IMR-90 (cell line): ENCODE measurements at places on chromosomes 7 and 10. TPM values are rescaled to one million over a fixed set of nuclear protein-coding genes. Genes with fewer than 3 reads are reported as not detected.

Gene GIMAP1
- polyA plus RNA-seq, result not detected in 2 replicates

Gene PTPRZ1
- polyA plus RNA-seq, result not detected in 2 replicates

- DNase-seq, result peak; percentile 13
Measured at GRCh38 chr7:94511718-94512117, 2.1 kb downstream of the CASD1 start.

Gene CYP2E1
- polyA plus RNA-seq, result 1.1 and 1.7 TPM in 2 replicates

- DNase-seq, result no peak
Measured at GRCh38 chr10:124225467-124226270, 132.3 kb upstream of the CHST15 start.

DNA sequence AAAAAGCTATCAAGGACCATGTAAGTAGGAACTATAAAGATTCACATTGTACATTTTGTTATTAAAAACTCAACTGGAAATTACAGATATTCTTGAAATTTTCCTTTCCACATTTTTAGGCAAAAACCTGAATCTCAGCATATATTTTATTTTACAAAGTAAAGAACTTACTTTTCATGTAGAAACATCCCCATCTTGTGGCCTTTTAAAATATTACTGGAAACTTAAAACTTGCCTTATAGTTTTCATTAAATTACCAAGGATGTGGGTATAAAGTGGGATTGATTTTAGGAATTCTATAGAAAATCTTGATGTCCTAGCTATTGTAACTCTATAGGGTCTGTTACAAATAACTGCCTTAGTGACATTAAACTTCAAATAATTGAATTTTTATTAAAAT, 10.6 kb downstream of the DBF4 start:
- DNase-seq, result peak; percentile 56

Gene HOXA13
- polyA plus RNA-seq, result not detected in 2 replicates

GRCh38 chr10:6669269-6669859, 89.3 kb upstream of the PRKCQ start:
- peak; percentile 73 for DNase-seq

Gene SNCG
- 17.9 and 19.0 TPM in 2 replicates for polyA plus RNA-seq

DNA sequence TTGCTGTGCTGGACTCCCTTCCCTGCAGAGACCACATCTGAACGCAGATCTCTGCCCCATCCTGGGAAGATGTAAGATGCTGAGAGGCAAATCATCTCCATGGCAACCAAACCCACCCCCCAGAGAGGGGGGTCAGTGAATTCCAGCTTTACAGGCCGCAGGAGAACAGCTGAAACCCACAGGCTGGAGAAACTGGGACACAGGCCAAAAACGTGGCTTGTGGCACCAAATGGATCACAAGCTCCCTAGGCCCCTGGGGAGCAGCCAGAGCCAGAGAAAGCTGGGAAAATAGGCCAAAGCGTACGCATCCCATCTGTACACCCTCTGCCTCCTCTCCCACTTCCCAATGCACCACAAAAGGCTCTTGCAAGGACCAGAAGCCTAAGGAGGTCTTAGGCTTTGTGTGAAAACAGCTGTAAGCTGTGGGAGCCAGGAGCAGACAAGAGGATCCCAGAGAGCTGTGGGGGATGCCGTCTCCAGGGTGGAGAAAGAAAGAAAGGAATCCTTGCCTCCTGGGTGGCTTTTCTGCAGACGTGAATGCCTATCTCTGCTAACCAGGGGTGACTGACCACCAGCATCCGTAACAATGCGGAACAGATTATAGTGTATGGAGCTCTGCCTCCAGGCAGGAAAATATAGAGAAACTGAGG, 59.5 kb downstream of the TMEM130 start:
- no peak for DNase-seq

- peak; percentile 73 for DNase-seq
Measured at GRCh38 chr10:29926693-29927048, 132.7 kb downstream of the JCAD start.

Gene KEL
- polyA plus RNA-seq, result 0.03 and 0.07 TPM in 2 replicates

Gene FAM24B
- 3.4 and 4.3 TPM in 2 replicates for polyA plus RNA-seq

DNA sequence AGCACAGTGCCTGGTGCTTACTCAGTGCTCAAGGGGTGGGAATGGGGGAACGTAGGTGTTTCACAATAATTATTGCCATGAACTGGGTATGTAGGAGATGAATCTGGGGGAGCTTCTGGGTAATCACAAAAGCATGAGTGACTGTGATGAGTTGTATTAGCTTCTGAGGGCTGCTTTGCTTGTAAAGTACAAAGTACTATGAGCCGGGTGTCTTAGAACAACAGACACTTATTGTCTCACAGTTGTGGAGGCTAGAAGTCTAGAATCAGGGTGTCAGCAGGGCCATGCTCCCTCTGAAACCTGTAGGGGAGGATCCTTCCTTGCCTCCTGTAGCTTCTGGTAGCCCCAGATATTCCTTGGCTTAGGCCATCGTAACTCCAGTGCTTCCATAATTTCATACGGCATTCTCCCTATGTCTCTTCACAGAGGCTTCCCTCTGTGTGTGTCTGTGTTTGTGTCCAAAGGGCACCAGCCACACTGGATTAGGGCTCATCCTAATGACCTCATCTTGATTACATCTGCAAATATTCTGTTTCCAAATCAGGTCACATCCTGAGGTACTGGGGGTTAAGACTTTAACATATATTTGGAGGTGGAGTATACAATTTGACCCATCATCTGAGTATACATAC, 84.8 kb upstream of the AGBL3 start:
- no peak for DNase-seq

Gene ALDH18A1
- 84.0 and 93.4 TPM in 2 replicates for polyA plus RNA-seq

Gene SYNPO2L
- 0.62 and 0.75 TPM in 2 replicates for polyA plus RNA-seq

DNA sequence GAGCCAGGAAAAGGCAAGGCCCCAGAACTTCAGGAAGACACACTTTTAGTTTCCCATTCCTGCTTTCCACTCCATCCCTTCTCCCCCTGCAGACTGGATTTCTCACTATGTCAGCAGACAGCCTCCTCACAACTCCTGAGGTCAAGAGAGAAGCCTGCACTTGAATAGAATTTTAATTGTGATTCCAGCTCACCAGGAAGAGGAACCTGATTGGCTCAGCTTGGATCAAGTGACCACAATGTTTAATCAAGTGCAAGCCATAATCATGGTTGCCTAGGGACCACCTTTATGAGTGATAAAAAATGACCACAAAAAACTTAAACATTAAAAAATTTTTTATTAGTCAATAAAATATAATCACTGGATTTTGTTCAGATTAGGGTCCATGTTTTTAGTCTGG, 244.7 kb upstream of the RHOBTB1 start:
- no peak for DNase-seq

- DNase-seq, result peak; percentile 13
Measured at GRCh38 chr10:106540645-106541044, 623.9 kb downstream of the SORCS1 start.

DNA sequence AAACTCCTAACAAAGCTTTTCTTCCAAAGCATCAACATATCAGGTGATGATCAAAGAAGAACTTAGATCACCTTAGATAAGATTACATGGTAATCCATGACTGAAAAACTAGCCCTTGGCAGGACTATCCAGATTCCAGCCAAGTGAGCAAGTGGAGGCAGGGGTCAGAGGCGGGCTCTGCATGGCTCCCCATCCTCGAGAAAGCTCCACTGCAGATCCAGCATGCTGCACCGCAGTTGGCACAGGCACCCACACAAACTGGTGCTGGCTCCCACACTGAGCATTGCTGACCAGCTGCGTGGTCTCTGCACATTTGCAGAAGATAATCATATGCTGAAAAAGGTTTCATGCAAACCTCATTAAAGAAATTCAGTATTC, 10.1 kb downstream of the PSAP start:
- no peak for DNase-seq

GRCh38 chr7:116283595-116284204, 73.4 kb downstream of the TES start:
- DNase-seq, result no peak

DNA sequence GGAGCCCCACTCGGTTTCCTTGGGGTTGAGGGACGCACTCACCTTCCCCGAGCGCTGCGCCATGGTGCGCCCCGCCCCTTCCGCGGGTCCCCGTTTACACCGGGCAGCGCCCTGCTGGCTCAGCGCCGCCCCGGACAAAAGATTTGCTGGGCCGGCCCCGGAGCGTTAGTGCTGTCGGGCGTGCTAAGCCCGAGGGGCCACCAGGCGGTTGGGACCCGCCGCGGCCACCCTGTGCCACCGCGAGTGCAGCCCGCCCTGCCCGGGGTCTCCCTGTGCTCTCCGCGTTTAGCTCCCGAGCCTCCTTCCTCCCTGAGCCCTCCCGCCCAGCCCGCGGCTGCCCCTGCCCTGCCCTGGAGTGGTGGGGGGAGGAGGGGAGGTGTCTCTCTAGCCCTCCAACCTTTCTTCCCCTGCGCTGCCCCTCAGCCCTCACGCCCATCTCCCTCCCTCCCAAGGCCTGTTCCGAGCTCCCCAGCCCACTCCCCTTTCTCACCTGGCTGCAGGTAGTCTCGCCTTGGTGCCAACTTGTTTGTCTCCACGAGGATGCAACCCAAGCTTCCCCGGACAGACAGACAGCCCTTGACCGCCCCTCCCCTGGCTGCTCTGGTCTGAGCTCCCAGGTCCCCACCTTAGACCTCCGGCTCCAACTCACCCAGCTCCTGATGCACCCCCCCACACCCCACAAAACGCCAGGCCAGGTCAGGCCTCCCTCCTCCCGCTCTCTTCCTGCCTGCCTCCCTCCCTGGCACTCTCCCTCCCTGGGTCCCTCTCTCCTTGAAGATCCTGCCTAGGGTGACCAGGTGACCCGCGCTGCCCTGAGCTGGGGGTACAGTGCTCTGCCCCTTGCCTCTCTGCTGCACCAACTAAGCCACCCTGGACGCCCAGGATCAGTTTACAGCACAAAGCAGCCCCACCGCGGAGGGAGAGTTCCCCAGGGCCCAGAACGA, at the start of gene CRYGN:
Gene CRYGN (minus strand): TSS at position 287 of the 944 bp plus-strand sequence. CDS start 224 bp downstream, at position 63.
- no peak for DNase-seq

DNA sequence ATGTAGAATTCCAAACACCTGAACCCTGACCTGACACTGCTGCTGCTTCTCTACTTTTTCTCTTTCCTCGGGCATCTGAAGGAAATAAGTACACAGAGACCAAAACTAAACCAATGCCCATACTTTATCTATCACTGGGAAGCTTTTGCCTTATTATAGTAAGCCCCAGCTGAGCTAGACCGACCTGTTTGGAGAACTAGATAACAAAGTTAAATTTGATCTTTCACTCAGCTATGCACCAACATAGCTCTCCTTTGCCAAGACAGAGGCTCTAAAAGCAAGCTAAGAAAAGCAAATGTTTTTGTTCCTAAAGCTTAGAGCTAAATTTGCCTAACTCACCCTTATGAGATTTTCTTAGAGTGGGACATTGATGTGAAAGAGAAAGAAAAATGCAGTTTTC, 39.1 kb downstream of the NHLRC2 start:
- no peak for DNase-seq

- DNase-seq, result no peak
Measured at GRCh38 chr10:132465193-132465888, 68.3 kb downstream of the PWWP2B start.

GRCh38 chr7:55135462-55135861, 116.6 kb downstream of the EGFR start:
- DNase-seq, result no peak

DNA sequence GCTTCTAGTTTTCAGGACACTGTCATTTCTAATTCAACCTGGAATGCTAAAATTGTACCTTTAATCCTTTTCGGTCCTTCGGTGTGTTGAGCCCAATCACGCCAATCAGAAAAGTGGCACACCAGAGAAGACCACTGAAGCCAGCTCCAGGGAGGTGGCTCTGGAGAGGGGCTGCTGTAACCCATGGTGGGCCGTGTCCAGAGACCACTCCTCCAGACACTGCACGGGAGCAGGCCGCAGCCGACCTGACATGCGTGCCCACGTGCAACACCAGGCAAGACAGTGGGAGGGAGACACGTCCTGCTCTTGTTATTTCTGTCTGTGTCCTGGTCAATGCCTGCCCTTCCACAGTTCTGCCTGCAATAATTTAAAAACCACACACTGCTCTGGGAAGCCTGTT, 246.1 kb downstream of the ZMYND11 start:
- DNase-seq, result no peak

GRCh38 chr7:107879400-107880035, 11.5 kb upstream of the DLD start:
- peak; percentile 69 for DNase-seq
